ENCODE measurements at places on chromosomes 1 and 21.

DNA sequence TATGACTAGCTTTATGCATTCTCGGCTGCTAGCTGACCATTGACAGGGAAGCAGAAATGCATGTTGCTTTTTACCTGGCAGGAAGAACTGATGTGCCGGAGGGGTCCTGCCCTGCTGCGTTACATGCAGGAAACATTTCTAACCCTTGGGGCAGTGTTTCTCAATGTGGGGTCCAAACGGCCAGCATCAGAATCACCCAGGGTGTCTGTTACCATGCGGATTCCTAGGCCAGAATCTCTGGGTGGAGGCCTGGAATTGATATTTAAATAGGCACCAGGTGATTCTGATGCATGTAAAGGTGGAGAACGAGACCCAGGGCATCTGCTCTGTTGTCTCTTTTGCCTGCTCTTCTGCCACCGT lies 182.7 kb downstream of the PCP4 start:
- no peak for DNase-seq

DNA sequence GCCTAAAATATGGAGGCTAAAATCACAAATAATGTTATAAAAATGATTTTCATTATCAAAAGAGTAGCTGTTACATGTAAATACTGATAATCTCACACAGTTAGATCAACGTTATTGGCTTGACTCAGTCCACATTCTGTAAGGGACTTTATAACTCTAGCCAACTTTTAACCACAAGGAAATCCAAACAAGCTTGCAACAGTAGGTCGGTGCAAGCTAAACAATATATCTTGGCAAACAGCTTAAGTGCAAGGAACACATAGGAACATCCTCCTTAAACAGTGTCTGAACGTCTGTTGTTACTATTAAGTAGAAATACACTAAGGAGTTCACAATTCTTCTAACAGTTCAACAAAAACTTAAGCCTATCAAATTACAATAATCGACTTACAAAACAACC lies 126.7 kb downstream of the EIF4G3 start:
- DNase-seq, result no peak

- DNase-seq, result no peak
Observed at GRCh38 chr21:40938611-40939010, 91.7 kb upstream of the DSCAM start.

DNA sequence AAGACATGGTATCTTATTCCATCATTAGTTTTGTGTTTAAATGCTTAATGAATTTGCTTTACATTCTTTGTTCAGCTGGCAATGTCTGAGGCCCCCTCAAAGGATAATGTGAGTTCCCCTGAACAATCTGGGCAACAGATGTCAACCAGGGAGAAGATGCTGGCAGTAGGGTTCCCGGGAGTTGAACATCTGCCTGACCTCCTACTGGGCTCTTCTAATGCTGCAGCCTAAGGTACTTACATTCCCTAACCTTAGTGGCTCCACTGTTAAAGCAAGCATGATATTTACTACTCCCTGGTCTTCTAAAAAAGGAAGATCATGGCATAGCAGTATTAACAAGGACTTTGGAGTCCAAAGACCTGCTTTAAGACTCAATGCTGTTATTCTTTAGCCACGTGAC lies 574.9 kb upstream of the NR5A2 start:
- DNase-seq, result no peak

GRCh38 chr1:5682626-5683225 lies 309.5 kb downstream of the NPHP4 start:
- no peak for DNase-seq

- DNase-seq, result no peak
Observed at GRCh38 chr1:1281533-1282321, 1.5 kb downstream of the SCNN1D start.

GRCh38 chr1:32127409-32128198 lies 19.7 kb downstream of the KPNA6 start:
- no peak for DNase-seq

DNA sequence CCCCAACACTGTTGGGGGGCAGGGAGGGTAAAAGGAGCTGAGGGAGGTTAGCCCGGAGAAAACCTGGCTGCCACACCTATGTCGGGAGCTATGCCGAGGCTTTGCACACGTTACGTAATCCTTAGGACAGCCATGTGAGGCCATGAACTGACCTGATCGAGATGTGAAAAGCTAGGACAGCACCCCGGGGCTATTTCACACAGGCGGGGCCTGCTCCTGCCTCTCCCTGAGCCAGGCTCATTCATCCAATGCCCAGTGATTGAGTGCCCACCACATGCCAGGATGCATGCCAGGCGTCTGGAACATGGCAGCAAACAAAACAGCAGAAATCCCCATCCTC lies 30.2 kb downstream of the LDLRAP1 start:
- no peak for DNase-seq

- DNase-seq, result peak; percentile 11
Observed at GRCh38 chr21:31557421-31558188, 101.9 kb upstream of the SOD1 start.

DNA sequence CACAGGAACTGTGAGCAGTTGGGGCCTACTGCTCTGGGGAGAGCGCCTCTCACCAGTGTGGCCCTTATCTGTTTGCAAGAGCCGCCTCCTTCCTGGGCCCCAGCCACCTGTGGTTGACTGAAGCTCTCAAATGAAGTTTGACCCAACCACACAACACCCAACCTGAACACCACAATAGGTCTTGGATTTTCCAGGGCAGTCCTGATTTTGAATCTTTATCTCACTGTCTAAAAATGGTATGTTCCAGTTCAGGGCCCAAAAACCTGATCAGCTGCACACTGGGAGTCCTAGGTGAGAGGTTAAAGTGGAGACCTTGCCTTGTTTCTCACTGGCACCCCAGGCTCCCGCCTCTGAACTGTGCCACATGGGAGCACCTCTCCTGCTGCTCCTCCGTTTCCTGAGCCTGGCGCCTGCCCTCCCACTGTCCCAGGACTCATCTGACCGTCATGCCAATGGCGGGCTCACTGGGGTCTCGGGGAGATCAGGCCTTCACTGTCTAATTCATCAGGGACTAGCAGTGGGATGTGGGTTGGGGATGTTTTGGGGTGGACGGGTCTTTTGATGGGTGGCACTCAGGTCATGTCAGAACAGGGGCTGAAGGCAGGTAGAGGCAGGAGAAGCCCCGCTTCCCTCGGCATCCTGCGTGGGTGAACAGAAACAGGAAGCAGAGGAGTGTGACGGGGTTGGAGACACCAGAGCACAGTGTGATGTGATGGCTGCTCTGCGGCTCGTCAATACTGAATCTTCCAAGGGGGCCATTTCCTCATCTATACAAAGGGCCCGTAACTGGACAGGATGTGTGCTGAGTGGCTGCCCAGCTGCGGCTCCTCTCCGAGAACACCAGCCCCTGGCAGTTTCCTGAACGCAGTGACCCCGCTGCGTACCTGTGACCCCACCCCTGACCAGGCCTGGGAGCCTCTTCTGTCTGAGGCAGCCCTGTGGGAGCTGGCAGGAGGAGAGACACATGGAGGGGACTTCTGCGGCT lies 59.6 kb upstream of the ITPKB start:
- peak; percentile 61 for DNase-seq

GRCh38 chr1:236645016-236645680 lies 40.8 kb upstream of the HEATR1 start:
- DNase-seq, result no peak

DNA sequence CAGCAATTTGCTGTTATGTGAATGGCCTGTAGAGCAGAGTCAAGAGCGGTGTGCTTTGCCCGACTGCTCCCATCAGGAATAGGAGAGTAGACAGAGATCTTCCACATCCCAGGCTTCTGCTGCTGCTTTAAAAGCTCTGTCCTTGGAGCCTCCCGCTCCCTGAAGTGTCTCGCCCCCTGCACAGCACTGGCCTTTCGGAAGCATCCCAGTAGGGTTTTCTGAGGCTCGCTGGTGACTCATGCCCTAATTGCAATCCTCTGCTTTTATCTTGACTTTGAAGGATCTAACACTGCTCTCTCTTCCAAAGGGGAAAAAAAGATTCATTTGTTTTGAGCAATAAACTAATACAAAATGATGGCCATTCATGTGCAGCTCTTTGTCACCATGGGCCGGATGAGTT lies 13.3 kb upstream of the CD101 start:
- DNase-seq, result no peak

GRCh38 chr1:16298653-16299052 lies 53.6 kb downstream of the FBXO42 start:
- no peak for DNase-seq

DNA sequence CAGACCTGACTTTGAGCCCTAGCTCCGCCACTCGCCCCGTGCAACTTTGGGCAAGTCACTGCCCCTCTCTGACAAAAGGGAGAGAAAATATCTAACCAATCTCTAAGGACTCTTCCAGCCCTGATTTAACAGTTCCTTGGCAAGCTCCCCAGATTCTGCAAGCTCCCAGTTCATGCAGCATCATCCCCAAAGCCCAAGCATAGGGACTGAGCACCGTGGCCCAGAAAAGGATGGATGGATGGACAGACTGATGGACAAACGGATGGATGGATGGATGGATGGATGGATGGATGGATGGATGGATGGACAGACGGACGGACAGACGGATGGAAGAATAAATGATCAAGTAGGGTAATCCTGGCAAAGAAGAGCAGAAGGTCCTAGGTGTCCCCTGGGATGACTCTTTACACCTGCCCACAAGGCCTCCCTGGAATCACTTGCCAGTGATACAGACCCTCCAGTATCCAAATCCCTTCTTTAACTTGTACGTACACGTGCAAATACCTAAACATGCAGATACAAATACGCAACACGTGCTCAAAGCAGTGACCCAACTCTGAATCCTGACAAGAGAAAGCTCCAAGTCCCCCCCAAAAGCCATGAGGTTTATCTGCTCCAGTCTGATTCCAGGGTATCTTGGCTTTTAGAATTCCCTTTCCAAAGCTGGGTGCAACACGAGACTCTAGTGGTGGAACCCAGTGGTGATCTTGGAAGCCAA lies 16.0 kb downstream of the IFFO2 start:
- no peak for DNase-seq

DNA sequence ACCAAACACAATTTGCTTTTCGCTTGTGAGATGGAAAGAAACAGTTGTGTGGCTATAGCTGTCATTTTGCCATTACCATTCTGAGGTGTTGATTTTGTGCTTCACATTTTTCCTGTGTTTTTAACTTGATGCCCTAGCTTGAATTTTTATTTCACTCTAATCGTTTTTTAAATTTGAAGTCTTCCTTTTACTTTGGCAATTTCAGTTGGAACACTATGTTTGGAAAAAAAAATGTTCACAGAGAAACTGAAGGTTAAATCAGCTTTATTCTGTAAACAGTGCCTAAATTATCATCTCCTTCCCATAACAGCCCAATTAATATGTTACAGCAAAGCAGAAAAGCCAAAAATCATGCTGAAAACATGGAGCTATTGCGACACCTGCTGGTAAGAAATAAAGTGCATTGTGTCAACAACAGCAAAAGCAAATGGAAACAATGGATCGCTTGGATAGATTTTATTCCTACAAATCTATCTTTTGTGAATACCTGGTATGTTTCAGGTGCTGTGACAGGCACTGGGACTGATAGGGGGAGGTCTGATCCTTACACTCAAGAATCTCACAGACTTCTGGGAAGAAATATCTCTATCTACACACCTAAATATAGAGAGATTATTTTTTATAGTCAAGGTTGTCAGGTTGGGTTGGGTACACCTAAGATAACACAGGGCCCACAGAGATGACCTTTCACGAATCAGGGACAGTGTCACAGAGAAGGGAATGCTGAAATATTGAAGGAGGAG lies 16.2 kb upstream of the ERICH3 start:
- DNase-seq, result peak; percentile 26

- no peak for DNase-seq
Observed at GRCh38 chr1:230334447-230334837, 91.7 kb downstream of the PGBD5 start.

DNA sequence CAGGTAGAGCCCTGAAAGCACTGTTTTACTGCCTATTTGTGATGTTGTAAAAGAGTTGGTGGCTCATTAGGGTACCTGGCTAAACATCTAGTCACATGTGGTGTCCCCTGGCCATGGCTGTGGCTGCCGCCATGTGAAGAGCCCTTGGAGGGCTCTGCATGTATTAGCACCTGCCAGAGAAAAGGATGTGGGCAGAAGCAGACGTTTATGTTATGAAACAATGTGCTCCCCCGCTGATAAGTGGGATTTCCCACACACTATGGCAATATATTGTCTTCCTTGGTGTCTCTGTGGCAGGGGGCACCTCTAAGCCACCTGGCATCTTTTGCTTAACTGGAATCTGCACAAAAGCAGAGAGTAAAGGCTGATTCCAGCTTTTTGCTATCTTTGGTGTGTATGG lies 9.6 kb downstream of the TENT5C start:
- DNase-seq, result peak; percentile 37

Measured in activated gamma-delta T cell treated with Interleukin-2 at 50 U/mL for 16 hours (primary cell).